Fibroblast of skin of scalp (primary cell): ENCODE measurements at places on chromosomes 5 and 9.

GRCh38 chr5:78699552-78700153 is 51.1 kb upstream of the LHFPL2 start:
- peak; percentile 83 for DNase-seq

DNA sequence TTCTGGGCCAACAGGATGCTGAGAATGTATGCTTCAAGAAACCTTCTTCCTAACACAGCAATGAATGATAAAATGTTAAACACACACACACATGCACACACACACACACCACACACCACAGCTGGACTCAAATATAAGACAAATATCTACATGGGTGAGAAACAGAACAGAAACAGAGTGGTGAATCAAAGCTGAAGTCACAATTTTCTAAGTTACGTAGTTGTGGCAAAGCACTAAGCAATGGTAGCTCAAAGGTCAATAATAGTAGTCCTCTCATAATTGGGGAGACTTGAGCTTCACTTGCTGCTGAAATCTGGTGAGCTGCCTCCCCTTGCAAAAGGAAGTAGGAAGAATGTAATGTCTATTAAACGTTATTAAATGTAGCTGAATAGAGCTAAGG is 33.7 kb upstream of the ITGA1 start:
- DNase-seq, result no peak

- no peak for DNase-seq
Observed at GRCh38 chr5:1885404-1885755, 2.7 kb upstream of the IRX4 start.

DNA sequence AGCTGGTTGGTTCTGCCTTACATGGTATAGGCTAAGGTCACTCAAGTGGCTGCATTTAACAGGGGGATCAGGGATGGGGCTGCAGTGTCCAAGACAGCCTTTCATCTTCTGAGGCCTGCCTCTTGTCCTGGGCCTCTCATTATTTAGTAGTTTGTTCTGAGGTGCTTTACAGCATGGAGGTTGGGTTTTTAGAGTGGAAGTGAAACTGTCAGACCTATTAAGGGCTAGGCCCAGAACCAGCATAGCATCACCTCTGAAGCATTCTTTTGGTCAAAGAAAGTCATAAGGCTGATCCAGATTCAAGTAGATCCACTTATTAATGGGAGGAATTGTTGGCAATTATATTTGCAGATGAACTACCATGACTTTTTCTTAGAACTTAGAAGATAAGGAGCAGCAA is 146.0 kb upstream of the NMUR2 start:
- DNase-seq, result no peak

- no peak for DNase-seq
Observed at GRCh38 chr5:1281038-1281882, 13.6 kb downstream of the TERT start.

DNA sequence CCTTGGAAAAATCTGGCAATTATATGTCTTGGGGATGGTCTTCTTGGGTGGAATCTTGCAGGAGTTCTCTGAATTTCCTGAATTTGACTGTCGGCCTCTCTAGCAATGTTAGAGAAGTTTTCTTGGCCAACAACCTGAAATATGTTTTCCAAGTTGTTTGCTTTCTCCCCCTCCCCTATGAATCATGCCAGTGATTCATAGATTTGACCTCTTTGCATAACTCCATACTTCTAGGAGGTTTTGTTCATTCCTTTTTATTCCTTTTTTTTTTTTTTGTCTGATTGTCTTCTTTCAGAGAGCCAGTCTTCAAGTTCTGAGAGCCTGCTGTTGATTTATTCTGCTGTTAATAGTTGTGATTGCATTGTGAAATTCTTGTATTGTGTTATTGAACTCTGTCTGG is 56.7 kb upstream of the SLC44A1 start:
- DNase-seq, result peak; percentile 84

DNA sequence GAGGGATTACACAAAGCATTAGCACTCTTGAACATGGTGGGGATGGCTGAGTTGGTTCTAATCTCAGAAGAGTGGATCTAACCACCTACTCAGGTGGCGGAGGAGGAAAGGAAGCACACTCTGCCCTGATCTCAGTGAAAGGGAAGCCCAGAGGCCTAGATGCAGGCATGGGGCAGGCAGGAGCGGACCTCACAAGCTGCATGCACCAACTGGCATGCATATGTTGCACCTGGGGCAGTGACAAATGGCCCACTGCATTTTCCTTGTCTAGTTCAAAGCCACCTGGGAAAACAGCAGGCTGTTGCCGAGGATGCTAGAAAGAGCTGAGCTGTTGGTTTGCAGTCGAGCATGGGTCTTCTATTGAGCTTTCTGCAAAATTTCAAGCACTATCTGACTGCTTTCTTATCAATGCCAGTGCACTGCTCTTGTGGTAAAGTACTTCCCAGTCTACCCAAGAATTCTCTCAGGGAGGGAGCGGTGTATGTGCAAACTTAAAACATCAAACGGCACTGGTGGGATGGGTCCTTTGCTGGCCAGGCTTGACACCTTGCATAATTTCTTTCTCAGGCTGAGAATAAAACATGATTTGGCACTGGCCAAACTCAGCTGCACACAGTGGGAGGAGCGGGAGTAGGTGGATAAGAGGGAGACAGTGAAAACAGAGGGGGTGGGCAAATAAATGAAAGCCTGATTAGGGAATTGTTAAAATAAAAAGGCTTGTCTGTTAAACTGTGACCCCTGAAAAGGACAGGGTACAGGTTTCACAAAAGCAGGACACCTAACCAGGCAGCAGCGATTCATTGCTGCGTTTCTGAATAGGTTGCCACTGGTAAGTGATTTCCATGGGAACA is 108.9 kb downstream of the MARCHF3 start:
- no peak for DNase-seq
